Stimulated activated CD4-positive, alpha-beta T cell treated with anti-CD3 and anti-CD28 coated beads, Interleukin-1b, Interleukin-23, amount 100 ng/mL, for 24 hours (primary cell): ENCODE measurements at places on chromosomes 1 and 21.

DNA sequence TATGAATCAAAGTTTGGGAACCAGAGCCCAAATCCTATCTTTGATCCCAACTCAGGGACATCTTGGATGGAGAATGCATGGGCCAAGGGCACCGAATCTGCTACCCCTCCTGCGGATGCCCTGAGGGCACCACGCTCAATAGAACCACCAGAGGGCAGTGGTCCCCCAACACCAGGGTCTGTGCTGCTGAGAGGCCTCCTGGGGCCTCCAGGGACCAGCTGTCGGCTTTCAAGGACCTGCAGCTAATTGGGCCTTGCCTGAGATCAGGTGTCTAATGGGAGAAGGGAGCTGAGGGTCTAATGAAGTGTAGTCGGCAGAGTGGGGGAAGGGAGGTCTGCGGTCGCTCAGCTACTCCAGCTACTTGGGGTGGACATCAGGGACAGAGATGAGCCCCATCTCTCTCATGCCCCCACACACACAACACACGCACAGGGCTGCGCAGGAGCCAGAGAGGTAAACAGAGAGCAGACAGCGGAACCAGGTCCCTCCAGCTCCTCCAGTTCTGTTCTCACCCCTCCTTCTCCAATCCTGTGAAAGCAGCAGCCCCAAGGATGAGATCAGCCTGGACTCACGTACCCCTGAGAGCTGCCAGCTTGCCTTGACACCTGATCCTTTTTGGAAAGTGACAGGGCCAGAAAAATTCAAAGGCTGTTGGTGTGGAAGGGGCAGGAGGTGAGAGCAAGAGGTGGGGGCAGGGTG, 34.9 kb upstream of the PPP1R15B start:
- DNase-seq, result peak; percentile 51

DNA sequence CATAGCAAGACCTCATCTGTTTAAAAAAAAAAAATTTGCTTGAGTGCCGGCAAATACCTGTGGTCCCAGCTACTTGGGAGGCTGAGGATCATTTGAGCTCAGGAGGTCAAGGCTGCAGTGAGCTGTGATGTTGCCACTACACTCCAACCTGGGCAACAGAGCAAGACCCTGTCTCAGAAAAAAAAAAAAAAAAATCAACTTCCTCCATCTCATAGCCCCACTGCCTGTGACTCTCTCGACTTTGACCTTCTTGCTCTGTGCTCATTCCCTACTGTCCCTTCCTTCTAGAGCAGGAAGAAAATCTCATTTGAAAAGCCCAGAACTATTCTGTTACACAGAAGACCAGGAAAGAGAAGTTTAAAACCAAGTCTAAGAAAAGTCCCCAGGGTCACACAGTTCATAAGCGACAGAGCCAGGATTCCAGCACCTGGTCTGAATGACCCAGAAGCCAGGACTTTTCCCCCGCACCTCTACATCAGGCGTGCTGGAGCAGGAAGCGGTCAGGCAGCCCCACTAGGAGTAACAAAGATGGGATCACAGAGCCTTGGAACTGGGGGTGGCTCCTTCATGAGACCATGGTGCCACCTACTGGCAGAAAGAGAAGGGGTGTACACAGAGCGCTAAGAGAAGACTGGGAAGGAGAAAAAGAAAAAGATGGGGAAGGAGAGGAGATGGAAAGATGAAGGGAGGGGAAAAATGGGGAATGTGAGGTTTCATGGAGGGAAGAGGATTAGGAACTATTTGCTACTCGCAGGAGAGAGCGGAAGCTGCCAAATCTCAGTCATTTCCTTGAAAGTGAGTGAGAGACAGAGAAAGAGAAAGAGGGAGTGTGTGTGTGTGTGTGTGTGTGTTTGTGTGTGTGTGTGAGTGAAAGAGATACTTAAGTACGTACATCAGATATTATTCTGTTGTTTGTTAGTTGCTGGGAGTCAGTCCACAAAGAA, 3.1 kb upstream of the P3R3URF start:
- DNase-seq, result peak; percentile 41

GRCh38 chr21:38927776-38928175, 122.0 kb downstream of the ETS2 start:
- DNase-seq, result no peak

DNA sequence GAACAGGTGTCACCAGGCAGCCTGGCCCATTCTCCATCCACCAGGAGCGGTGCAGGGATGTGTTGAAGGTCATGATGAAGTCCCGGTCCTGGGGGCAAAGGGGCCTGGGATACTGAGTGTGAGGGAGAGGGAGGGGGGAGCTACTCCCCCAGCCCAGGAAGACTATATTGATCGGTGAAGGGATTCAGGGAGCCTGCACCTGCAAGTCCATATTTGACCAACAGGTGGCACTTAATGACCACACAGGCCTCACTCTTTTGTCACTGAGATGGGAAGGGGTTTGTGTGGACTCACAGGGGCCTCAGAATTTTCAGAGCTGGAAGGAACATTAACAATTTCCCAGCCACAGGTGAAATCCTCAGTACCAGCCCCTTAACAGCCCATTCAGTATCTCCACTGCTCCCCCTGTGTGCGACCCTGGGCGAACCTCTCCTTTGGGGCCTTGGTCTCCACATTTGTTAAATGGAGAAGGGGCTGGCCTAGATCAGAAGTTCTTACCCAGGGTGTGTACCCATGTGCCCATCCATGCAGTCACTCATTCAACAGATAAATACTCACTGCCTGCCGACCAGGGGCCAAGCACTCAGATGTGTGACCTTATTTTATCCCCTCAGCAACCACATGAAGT, 55.6 kb downstream of the NKAIN1 start:
- no peak for DNase-seq

DNA sequence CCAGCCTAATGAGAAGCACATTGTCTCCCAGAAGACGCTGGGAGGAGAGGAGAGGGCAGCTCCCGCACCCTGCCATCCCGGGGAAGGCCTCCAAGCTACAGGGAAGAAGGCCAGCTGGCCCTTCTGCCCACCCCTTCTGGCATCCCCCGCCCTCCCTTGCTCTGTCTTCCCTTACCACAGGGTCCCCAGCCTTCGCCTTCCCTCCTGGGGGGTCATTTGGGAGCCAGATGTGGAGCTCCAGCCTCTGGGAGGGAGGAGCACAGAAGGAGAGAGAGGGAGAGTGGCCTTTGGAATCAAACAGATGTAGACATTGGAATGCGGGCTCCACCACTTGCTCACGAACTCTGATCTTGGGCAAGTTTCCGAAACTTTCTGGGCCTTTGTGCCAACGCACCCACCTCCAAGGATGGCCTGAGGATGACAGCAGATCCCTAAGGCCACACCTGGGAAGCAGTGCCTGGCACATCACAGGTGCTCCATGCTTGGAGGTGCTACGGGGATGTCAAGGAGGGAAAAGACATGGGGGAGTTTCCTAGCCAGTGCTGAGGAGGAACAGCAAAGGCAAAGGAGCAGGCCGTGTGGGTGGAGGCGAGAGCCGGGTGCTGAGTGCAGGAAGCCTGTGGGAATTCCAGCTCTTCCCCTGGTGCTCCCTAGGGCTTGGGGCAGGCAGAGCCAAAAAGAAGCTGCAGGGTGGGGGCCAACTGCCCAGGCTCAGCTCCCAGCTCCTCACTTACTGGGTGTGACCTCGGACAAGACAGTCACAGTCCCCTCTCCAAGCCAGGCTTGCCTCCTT, 23.1 kb upstream of the RSPO1 start:
- DNase-seq, result no peak

- no peak for DNase-seq
These were observed 306.7 kb downstream of the DSCAM start for GRCh38 chr21:40540216-40540615.

DNA sequence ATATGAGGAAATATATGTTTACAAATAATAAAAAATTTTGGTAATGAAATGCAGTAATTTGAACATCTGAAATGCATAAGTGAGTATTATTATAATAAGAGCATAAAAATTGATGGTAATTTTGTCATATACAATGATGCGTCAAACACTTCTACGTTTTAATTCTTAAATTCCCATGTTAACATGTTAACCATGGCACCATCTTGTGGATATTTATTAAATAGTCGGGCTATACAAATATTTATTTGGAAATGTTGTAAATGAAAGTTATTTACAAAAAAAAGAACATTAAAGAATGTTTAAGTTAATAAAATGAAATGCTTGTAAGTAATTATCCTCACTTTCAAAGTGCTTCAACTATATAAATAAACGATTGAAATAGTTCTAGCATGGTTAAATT, 57.2 kb upstream of the C1orf185 start:
- no peak for DNase-seq

DNA sequence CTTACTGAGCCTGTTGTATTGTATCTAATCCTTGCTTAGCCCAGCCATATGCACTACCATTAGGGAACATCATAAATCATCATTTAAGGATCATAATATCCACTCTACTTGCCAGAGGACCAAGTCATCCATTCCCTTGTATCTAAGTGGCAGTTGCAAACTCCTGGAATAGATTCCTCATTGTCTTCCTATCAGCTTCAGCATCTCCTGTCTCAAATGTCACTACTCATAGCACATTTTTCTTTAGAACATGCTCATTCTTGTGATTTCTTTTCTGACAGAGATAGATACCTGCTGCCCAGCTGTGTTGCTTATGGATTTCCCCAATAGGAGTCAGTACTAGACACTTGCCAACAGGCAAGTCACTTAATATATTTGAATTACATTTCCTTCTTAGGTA, 84.3 kb downstream of the OLFML3 start:
- no peak for DNase-seq

- DNase-seq, result no peak
These were observed 20.0 kb downstream of the PIK3CD start for GRCh38 chr1:9671377-9672140.

DNA sequence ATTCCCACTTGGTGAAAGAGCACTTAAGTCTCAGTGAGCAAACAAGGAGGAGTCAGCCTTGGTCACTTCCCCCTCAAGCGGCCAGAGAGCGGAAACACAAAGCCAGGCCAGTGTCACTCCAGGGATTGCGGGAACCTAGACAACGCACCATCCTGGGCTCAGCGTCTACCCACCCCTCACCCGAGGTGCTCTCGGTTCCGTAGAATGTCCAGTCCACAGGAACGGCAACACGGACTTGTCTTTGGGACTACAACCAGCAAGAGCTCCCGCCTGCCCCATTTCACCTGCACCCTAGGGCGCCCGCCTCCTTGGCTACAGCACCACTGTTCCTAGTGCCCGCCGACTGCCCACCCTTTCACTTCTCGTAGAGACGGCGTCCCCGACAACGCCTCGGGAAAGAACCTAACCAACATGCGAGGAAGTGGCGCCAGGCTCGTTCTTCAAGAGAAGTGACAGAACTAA, 509 bp downstream of the GDAP2 start:
- DNase-seq, result no peak

- no peak for DNase-seq
These were observed 433.1 kb downstream of the CAMTA1 start for GRCh38 chr1:7218210-7218832.

DNA sequence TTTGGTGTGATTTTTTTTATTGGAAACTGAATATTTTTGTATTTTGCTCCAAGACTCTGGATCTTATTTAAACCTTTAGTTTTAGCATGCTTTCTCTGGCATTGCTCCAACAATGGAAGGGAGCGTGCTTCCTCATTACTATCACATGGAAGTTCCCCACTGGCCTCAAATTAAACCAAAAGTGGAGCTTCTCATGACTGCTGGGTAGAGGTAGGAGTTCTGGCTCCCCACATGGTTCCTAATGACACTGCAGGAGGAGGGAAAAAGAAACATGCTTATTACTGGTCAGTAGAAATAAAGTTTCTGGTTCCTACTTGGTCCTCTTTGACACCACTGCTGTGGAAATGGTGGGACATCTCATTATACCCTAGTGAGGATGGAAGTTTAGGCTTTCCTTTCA, 310.5 kb downstream of the PTGER3 start:
- no peak for DNase-seq

DNA sequence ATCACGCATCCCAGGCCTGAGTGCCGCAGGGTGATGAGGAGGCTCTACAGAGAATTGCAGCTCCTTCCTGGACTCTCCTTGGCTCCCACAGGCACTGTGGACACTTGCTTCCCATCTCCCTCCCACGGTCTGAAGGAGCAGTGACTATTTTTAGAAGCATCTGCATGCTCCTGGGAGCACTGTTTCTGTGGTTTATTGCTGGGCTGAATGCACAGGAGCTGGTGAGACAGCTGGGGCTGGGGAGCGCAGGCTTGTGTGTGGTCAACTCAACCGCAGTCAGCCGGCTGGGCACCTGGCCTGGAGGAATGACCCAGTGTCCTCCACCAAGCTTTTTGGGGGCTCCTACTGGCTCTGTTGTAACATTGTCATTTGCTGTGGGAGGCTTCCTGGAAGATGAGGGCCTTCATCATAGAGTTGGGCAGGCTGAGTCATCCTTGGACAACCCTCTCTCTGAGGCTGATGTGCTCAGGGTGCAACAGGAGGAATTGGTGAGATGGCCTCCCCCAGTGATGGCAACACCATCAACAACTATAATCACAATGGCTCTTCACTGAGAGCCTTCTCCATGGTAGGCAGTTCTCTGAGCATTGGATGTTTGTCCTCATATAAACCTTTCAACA, 1.7 kb downstream of the NFASC start:
- DNase-seq, result no peak

- no peak for DNase-seq
These were observed 138.5 kb downstream of the ZZZ3 start for GRCh38 chr1:77543822-77544448.

- DNase-seq, result no peak
These were observed 677 bp upstream of the PMF1 start for GRCh38 chr1:156212130-156212529.

DNA sequence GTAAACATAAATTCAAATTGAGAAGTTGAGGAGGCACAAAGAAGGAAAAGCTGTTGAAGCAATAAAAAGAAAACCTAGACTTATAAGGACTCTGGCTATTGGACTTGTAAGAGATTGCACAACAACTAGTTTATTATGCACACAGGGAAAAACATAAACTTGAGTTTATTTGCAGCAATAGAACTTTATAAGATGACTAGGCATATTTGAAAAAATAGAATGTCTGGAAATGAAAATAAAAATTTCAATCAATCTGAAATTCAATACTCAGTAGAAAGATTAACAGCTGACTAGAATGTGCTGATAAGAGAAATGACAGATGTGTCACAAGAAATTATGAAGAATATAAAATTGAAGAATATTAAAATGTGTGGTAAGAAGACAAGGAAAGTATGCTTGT, 505.4 kb upstream of the ZP4 start:
- no peak for DNase-seq

- no peak for DNase-seq
These were observed 166.6 kb downstream of the ZC3H11B start for GRCh38 chr1:219446288-219446687.

DNA sequence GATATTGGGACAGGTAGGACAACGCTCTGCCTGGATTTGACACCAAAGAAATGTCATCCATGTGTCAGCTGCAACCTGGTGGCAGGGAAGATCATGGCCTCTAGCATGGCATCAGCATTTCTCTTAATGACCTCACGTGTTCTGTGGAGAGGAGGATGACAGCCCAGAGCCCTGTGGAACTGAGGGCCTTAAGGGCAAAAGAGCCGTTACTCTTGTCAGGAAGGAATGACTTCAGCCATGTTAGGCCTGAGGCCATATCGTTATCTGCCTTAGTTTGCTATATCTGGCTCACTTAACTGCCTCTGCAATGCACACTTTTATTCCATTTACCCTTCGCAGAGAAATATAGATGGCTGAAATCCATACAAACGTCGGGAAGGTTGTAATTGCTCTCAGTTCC, 83.2 kb upstream of the PBX1 start:
- no peak for DNase-seq

GRCh38 chr21:38272215-38272614, 15.4 kb downstream of the KCNJ15 start:
- DNase-seq, result no peak
